ENCODE measurements at places on chromosomes 7 and 10. TPM values are rescaled to one million over a fixed set of nuclear protein-coding genes. Genes with fewer than 3 reads are reported as not detected.

GRCh38 chr10:132248455-132249225 lies 59.1 kb downstream of the STK32C start:
- H3K27ac ChIP-seq = no peak overlapping the region
- no peak for DNase-seq
- H3K36me3 ChIP-seq = no peaks in the 10 kb centered on the region
- no peak overlapping the region for H3K4me3 ChIP-seq

- H3K4me3 ChIP-seq = peak overlapping the region; percentile 65
- H3K27me3 ChIP-seq = no peaks in the 10 kb centered on the region
- peak; percentile 89 for DNase-seq
- H3K36me3 ChIP-seq = no peaks in the 10 kb centered on the region
- H3K27ac ChIP-seq = peak overlapping the region; percentile 93
- H3K4me1 ChIP-seq = peaks cover 58% of the 10 kb centered on the region
Measured at GRCh38 chr7:151251689-151252560, 3.4 kb upstream of the SMARCD3 start.

GRCh38 chr10:44234483-44234875 lies 150.4 kb downstream of the CXCL12 start:
- no peaks in the 10 kb centered on the region for H3K36me3 ChIP-seq
- no peak overlapping the region for H3K4me3 ChIP-seq
- DNase-seq = no peak
- H3K27me3 ChIP-seq = no peaks in the 10 kb centered on the region
- no peak overlapping the region for H3K27ac ChIP-seq

DNA sequence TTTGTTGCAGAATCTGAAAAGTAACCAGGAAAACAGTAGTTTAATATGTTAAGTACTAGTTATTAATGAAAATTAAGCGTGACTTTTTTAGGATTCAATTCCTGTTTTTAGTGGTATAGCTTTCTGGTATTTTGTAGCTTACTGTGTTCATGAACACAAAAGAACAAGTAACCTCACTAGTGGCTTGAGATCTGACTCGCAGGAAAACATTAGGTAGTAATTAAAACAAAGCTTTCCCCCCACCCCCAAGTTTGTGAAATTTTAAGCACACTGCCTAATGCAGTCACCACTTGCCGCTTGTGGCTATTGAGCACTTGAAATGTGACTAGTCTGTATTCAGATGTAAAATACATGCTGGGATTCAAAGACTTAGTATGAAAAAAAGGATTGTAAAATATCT lies 102.5 kb upstream of the RPA3 start:
- H3K27ac ChIP-seq = no peak overlapping the region
- peaks cover 12% of the 10 kb centered on the region for H3K4me1 ChIP-seq
- H3K36me3 ChIP-seq = no peaks in the 10 kb centered on the region
- DNase-seq = no peak
- no peaks in the 10 kb centered on the region for H3K27me3 ChIP-seq

- no peak for DNase-seq
- H3K4me1 ChIP-seq = no peaks in the 10 kb centered on the region
Measured at GRCh38 chr7:124692425-124692824, 73.2 kb downstream of the GPR37 start.

- no peak overlapping the region for H3K4me3 ChIP-seq
- H3K4me1 ChIP-seq = no peaks in the 10 kb centered on the region
- DNase-seq = no peak
- no peak overlapping the region for H3K27ac ChIP-seq
- no peaks in the 10 kb centered on the region for H3K36me3 ChIP-seq
Measured at GRCh38 chr7:74226633-74227032, 16.8 kb downstream of the LAT2 start.

GRCh38 chr10:58641095-58641531 lies 128.4 kb downstream of the BICC1 start:
- H3K4me3 ChIP-seq = no peak overlapping the region
- DNase-seq = no peak
- no peaks in the 10 kb centered on the region for H3K27me3 ChIP-seq
- no peaks in the 10 kb centered on the region for H3K36me3 ChIP-seq
- H3K4me1 ChIP-seq = peaks cover 11% of the 10 kb centered on the region

DNA sequence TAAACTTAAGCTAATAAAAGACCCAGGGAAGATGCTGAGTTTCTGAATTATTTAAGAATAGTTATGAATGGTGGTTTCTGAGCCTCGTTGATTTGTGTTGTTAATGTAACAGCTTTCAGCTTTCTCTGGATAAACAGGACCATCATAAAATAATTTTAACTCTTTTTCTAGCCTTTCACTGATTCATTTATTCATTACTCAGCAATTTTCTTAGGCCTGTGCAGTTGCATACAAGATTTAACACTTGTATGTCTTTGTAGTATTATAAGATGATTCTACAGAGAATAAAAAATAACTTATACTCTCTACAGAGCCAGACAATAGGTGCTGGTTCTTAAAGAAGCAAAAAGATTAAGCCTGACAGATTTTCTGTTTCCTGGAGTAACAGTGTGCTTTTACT lies 29.3 kb downstream of the TMEM196 start:
- H3K4me3 ChIP-seq = no peak overlapping the region
- DNase-seq = no peak
- H3K27me3 ChIP-seq = no peaks in the 10 kb centered on the region

- H3K27me3 ChIP-seq = no peaks in the 10 kb centered on the region
- H3K4me3 ChIP-seq = no peak overlapping the region
- DNase-seq = no peak
- H3K36me3 ChIP-seq = no peaks in the 10 kb centered on the region
- H3K4me1 ChIP-seq = no peaks in the 10 kb centered on the region
Measured at GRCh38 chr10:49387071-49387470, 8.8 kb downstream of the DRGX start.

GRCh38 chr7:3217166-3217565 lies 83.9 kb upstream of the SDK1 start:
- no peak overlapping the region for H3K4me3 ChIP-seq
- no peak overlapping the region for H3K27ac ChIP-seq
- H3K27me3 ChIP-seq = no peaks in the 10 kb centered on the region

GRCh38 chr10:4102802-4103344 lies 317.9 kb upstream of the KLF6 start:
- no peaks in the 10 kb centered on the region for H3K27me3 ChIP-seq
- H3K36me3 ChIP-seq = no peaks in the 10 kb centered on the region
- H3K27ac ChIP-seq = no peak overlapping the region
- no peak overlapping the region for H3K4me3 ChIP-seq

Gene SLC16A9
- total RNA-seq = 0.36 TPM

Gene FGFBP3
- 0.16 TPM for total RNA-seq

Gene PRSS37
- not detected for total RNA-seq

Gene FRMPD2
- not detected for total RNA-seq

Gene MYH16
- total RNA-seq = not detected

Gene LEP
- 0.16 TPM for total RNA-seq

Gene HOXA2
- 4.3 TPM for total RNA-seq

Gene ANKRD1
- total RNA-seq = not detected
